ENCODE measurements at places on chromosomes 5 and 9.
A peak's percentile ranks its signal among the peaks of the same experiment; 100 is the strongest.

DNA sequence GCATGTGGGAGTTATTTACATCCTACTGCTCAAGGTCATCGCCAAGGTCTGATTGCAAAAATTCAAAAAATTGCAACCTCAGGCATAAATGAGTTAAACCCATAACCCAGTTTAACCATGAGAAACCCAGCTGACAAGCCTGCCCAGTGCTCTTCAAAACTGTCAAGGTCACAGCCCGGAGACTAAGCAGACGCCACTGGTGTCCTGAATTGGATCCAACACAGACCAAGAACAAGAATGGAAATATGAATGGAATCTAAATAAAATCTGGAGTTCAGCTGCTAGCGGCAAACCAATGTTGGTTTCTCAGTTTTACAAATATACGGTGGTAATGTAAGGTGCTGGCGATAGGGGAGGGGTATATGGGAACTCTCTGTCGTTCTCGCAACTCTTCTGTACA lies 201.5 kb upstream of the MVB12B start:
- DNase-seq, result no peak

DNA sequence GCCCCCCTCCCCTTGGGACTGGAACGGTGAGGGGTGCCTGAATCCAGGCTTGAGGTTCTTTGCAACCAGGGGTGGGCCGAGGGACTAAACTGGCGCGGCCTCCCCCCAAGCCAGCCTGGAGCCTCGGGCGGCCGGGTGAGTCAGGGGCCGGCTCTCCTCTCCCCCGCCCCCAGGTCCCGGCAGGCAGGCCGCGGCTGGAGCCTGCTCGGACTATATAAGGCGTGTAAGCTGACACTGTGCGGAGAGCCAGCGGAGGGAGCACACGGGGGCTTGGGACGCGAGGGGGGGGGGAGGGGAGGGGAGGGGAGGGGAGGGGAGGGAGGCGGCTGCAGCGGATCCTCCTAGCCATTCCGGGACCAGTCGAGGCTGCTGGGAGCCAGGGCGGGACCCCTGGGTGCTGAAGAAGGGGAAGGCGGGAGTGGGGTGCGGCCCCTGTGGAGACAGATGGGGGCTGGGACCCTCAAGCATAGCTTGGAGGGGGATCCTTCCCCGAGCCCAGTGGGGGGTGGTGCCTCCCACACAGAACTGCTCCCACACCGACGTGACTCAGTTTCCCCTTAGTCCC lies 595 bp downstream of the PDLIM7 start:
- no peak for DNase-seq

GRCh38 chr9:92183449-92183848 lies 68.2 kb upstream of the SPTLC1 start:
- no peak for DNase-seq

DNA sequence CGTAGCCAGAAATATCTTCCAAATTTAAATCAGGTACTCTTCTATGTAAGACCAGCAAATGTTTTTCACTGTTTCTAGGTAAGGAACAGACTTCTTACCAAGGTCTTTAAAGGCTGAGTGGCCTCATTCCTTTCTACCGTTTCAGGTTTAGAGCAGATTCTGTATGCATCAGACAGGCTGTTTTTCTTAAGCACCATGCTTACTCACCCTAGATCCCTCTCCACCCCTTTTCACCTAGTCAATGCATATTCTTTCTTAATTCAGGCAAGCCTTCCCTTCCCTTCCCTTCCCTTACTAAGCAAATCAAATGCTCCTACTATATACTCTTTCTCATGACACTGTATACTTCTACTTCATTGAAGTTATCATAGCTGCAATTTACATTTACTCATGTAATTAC lies 70.7 kb downstream of the RFX3 start:
- DNase-seq, result no peak

- DNase-seq, result no peak
Measured at GRCh38 chr5:16602182-16602581, 14.6 kb downstream of the RETREG1 start.

DNA sequence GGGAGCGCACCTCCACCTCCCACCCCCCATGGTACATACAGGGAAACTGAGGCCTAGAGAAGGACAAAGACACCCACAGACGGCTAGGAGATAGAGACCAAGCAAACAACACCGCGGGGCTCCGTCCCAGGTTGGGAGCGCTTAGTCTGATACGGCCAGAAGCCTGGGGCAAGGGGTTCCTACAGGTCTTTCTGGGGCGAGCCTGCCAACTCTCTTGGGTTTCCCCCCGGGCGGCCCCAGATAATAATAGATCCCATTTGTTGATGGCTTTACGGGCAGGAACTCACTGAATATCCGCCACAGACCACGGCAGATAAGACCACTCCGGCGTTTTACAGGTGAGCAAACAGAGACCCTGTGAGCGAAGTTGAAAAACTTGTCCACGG lies 5.0 kb upstream of the EBF1 start:
- no peak for DNase-seq

GRCh38 chr5:5644249-5644648 lies 221.8 kb downstream of the ICE1 start:
- no peak for DNase-seq

DNA sequence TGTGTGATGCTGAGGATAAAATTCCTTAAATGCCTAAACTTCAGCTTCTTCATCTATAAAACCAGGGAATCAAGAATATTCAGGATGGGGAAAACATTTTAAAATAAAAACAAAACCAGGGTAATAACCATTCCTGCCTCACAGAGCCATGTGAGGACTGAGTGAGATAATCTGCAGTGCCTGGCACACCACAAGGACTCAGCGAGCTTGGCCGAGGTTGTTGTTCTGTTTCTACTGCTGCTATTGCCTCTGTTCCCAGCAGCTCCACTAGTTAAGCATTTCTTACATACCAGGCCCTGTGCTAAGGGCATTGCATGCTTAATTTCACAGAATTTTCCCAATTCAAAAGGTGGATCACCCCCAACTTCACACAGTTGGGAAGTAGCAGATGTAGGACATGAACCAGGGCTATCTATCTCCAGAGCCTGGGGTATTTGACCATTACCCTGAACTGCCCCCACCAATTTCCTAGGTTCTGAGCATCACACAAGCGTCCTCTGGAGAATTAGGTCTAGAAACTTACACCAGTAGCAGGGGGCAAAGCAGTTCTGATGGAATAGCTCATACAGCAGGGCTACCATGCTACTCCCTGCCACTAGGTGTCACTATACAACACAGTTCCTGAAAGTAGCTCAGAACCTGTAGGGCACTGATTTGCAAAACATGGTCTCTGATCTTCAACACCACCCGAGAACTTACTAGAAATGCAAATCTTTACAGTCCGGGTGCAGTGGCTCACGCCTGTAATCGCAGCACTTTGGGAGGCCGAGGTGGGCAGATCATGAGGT lies 74.3 kb downstream of the LRSAM1 start:
- no peak for DNase-seq

DNA sequence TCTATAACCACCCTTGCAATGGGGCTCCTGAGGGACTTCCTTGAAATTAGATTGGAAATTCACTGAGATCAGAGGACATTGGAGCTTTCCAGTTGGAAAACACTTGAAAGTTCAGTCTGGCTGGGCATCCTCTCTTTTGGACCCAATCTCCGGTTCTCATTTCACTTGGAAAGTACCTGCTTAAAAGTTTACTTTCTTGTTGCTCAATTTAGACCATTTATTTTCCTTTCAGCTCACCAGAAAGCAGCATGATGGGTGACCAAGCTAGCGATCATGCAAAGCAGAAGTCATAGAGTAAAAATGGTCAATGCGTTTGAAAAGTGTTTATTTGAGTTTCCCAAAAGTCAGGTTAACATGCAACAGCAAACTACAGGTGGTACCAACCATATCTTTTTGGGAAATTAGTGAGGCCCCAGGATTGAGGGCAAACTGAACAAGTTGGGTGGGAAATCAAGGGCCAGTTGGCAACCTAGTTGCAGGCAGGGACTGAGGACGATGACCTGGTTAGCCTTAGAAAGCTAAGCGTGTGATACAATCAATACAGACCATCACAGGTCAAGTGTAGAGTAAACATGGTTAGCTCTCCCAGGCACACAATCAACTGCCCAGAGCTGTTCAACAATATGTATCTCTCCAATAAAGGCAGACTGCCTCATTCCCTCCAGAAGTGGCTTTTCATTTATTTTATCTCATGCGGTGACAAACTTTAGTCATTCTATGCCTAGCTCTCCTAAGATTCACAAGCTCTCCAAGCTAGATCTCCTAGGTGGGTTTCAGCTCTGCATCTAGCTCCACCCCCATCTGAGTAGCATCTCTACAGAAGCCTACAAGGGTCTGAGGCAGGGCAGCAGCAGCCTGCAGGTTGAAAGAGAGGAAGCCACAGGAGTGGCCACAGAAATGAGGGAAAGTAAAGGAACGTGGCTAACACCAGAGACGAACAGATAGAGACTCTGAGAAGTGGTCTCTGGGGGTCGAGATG lies 136.9 kb downstream of the UGCG start:
- DNase-seq, result no peak

DNA sequence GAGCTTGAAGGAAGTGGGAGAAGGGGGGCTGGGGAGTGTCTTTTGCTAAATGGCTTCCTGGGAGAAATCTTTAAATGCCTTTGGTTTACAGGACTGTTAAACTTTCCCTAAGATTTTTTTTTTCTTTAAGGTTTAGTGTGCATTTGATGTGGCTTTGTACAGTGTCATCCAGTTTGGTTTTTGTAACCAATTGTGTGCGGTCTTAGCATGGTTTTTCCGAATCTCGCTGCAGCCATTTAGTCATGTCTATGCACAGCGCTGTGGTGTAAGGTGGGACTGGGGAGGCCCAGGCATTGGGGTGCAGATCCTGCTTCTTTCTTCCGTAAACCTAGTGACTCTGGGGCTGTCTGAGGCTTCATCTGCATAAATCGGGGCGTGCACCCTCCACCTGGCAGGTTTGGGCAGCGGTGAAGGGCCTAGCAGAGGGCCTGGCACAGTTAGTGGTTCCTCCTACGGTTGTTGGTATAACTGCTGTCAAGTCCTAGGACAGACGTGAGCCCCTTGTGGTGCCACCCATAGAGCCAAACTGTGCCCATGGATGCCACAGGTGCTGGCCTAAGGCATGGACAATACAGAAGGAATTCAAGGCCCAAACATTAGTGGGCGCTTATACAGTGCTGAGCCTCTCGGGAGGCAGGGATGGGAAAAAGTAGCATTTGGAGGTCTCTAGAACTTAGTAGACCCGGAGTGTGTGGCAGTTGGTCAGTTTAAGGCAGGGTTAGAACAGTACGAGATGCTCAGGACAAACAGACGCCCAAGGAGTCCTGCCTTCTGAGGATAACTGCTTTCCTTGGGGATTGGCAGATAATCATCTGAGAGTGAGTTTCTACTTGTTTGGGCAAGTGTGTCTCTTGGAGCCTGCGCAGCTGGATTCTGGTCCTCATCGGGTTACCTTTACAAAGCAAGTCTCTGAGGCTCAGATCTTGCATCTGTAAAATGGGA lies 1.5 kb downstream of the PRRC2B start:
- peak; percentile 52 for DNase-seq

DNA sequence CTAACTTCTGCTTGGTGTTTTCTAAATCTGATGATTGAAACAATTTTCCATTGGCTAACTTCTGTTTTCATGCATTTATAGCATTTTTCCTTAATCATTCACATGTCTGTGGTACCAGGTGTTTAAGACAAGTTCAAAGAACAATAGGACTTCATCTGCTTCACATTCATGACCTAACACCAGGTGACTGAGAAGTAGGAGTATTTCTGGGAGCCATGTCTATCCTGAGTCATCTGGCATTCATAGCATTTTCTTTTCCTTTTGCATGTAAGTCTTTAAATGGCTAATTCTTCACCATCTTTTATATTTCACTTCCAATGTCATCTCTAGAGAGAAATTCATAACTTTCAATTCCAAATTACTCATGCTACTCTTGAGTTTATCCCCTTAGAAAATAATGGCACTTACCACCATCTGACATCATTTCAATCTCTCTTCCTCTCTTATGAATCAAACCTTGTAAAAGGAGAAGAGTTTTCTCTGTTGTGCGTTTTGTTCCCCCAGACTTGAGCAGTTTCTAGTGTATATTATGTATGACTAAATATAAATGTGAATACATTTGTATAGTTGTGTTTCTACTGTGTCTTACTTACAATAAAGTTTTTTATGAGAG lies 1196.1 kb upstream of the CDH9 start:
- DNase-seq, result no peak

- DNase-seq, result no peak
Measured at GRCh38 chr9:109043578-109043977, 30.3 kb upstream of the CTNNAL1 start.

DNA sequence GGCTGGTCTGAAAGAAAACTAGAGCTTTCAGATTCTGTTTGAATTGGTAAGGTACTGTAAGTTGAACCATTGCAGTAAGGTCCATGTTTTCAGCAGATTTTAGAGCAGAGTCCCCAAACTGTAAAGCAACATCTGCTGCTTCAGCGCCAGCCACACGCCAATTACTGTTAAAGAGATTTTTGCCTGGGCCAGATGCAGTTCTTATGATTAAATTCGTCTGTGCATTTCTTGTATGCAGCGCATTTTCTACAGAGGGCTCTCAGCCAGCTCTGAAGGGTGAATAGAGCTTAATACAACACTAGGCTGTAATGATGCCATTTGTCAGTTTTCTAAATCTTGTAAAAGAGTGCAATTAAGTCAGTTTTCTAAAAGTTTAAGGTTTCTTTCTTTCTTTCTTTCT lies 246.3 kb downstream of the COX7C start:
- no peak for DNase-seq

GRCh38 chr5:53463909-53464621 lies 16.4 kb upstream of the FST start:
- DNase-seq, result no peak

All from stimulated activated CD8-positive, alpha-beta memory T cell treated with anti-CD3 and anti-CD28 coated beads, Interleukin-4, amount 100 ng/mL, for 1 hour (primary cell).